ENCODE measurements at places on chromosomes 4 and X.

GRCh38 chr4:6984612-6985425 is 58.4 kb upstream of the TADA2B start:
- DNase-seq = no peak

DNA sequence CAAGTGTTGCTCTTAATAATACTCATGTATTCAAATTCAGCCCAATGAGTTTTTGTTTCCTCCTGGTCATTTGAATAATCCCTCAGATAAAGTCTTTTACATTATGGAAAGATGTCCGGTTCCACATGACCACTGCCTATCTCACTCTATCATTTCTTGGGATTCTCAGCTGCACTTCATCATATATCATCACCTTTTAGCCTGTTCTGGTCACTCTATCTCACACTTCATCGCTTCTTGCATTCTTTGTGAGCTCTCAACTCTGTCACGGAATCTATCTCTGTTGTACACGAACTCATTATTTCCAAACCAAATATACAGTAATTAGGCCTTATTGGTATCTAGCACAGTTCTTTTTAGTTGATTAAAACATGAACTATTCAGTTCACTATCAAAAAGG is 126.9 kb upstream of the HAND2 start:
- DNase-seq = no peak

- DNase-seq = no peak
Measured at GRCh38 chr4:6881908-6882307, 27.7 kb upstream of the TBC1D14 start.

DNA sequence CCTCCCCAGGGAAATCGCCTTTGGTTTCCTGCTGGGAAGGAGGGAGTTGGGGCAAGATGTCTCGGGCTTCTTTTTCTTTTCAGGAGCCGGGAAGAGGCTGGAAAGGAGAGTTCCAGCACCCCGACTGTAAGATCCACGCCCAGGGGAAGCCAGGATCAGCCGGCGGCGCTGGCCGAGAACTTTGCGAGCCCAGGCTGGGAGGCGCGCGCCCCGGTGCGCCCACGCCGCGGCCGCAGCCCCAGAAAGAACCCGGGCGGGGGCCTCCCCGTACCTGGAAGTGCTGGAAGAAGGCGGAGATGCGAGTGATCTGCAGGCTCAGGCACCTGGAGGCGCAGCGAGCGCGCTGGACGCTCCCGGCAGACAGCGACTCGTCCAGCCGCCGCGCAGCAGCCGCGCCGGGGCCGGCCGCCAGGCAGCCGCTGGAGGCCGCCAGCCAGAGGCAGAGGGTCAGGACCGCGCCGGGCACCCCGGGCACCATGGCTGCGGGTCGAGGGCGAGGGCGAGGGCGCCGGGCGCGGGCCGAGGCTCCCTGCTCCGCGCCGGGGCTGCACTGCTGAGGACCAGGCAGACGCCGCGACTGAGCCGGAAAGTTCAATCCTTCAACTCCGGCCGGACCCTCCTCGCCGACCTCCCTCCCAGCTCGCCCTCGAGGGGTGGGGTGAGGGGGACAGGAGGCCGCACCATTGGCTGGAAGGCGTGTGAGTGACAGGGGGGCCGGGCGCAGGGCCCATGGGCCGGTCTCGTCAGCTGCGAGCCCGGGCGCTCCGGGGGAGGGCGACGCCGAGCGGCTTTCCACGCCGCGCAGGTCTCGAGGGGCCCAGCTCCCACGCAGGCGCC is at the start of gene ANOS1:
Gene ANOS1 (minus strand): TSS at position 579 of the 837 bp plus-strand sequence. CDS start 101 bp downstream, at position 478.
- DNase-seq = no peak

- no peak for DNase-seq
Measured at GRCh38 chrX:73851014-73852009, 288.3 kb downstream of the CHIC1 start.

GRCh38 chr4:26074712-26075430 is 160.9 kb downstream of the SMIM20 start:
- no peak for DNase-seq

DNA sequence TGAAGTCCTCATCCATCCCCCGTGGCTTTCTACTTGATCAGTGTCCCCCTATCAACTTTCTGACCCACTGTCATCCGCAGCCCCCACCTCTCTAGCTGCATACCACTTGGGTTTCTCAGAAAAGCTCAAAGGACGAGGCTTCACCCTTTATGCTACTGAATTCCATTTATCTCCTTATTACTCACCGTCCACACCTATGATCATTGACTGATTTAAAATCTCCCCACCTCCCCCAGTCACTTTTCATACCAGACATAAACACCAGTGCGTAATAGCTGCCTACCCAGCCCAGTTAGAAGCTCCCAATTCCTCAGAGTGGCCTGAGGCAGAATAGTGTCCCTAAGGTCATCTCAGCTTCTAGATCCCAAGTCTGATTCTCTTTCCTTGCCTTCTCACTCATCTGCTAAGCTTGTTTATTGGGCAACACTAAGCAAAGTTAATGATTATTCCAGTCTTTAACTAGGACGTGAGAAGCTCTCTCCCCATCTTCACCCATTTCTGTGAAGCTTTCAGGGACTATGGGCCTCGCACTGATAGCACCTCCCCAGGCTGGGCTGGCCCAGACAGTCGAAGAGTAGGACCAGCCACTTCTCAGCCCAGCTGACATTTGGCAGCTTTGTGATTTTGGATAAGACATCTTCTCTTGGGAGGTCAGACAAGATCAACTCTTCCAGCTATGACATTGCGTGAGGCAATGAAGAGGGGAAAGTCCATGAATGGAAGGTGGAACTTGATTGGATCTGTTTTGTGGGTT is 7.2 kb upstream of the DDX60L start:
- no peak for DNase-seq

GRCh38 chr4:18262832-18263231 is 241.3 kb upstream of the LCORL start:
- no peak for DNase-seq

- DNase-seq = no peak
Measured at GRCh38 chrX:666762-667720, 36.5 kb downstream of the SHOX start.

- DNase-seq = no peak
Measured at GRCh38 chr4:81747242-81747930, 275.7 kb upstream of the RASGEF1B start.

Measured in CD8-positive, alpha-beta memory T cell (primary cell).